ENCODE measurements at places on chromosomes 2 and 18. TPM values are rescaled to one million over a fixed set of nuclear protein-coding genes. Genes with fewer than 3 reads are reported as not detected.
A peak's percentile ranks its signal among the peaks of the same experiment; 100 is the strongest.

The TRMT61B gene
- 15.7 TPM for total RNA-seq

GRCh38 chr2:20637147-20637546 is 13.8 kb downstream of the HS1BP3 start:
- H3K27me3 ChIP-seq: no peaks in the 10 kb centered on the region
- H3K4me3 ChIP-seq: no peak overlapping the region
- no peaks in the 10 kb centered on the region for H3K36me3 ChIP-seq

DNA sequence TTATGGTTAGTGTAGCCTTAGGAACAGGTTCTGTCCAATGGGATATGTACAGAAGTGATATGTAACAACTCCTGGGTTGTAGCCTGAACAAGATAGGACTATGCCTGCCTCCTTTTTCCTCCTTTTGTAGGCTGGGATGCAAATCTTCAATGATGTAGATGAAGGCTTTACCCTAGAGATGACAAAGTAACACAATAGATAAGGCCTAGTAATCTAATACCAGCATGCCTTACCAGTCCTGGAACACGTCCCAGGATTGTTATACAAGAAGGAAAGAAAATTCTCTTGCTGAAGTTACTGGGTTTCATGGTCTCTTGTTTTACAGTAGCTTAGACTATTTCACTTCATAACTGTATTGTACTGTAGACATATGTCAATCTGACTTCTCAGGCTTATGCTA is 192.1 kb downstream of the OTX1 start:
- no peak overlapping the region for H3K27ac ChIP-seq
- H3K4me3 ChIP-seq: no peak overlapping the region
- H3K36me3 ChIP-seq: peaks cover 5% of the 10 kb centered on the region

The G6PC2 gene
- total RNA-seq: not detected

The ZNF512 gene
- 10.1 TPM for total RNA-seq

GRCh38 chr2:174667250-174667860 is 69.8 kb upstream of the WIPF1 start:
- peaks cover 8% of the 10 kb centered on the region for H3K36me3 ChIP-seq
- DNase-seq: no peak
- H3K27me3 ChIP-seq: no peaks in the 10 kb centered on the region
- H3K27ac ChIP-seq: peak overlapping the region; percentile 70

GRCh38 chr2:240644859-240645301 is 19.6 kb downstream of the GPR35 start:
- H3K4me1 ChIP-seq: peaks cover 13% of the 10 kb centered on the region
- no peak overlapping the region for H3K27ac ChIP-seq
- H3K4me3 ChIP-seq: no peak overlapping the region
